NCI-H1436 treated with DMSO at 0.1 percent for 48 hours (cell line): ENCODE measurements at places on chromosomes 1 and 21.
A peak's percentile ranks its signal among the peaks of the same experiment; 100 is the strongest.

GRCh38 chr1:3261007-3261968, 192.3 kb downstream of the PRDM16 start:
- DNase-seq, result peak; percentile 84

- no peak for DNase-seq
Measured at GRCh38 chr1:30730346-30731108, 7.1 kb upstream of the MATN1 start.

GRCh38 chr1:87167848-87168525, 160.7 kb upstream of the LMO4 start:
- no peak for DNase-seq

DNA sequence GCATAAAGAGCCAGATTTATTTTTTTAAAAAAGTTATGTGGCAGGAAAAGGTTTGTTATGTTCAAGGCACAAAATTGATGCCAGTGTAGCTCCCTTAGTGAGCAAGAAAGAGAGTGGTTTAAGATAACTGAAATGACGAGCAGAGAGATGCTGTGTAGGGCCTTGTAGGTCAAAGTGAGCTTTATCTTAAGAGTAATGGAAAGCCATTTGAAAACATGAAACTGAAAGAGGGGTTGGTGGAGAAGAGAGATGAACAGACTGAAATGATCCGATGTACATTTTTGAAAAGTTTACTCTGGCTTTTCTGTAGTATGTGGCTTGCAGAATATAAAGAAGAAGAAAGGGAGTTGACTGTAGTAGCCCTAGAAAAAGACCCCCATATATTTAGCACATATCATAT, 383.6 kb downstream of the PLA2G4A start:
- DNase-seq, result no peak

- no peak for DNase-seq
Measured at GRCh38 chr21:44935533-44935927, 4.3 kb upstream of the SLX9 start.

GRCh38 chr1:202193614-202194327, at the start of gene LGR6:
TSS of gene LGR6 (plus strand) at chr1:202193799. CDS start at chr1:202193990, 191 bp downstream.
- no peak for DNase-seq

DNA sequence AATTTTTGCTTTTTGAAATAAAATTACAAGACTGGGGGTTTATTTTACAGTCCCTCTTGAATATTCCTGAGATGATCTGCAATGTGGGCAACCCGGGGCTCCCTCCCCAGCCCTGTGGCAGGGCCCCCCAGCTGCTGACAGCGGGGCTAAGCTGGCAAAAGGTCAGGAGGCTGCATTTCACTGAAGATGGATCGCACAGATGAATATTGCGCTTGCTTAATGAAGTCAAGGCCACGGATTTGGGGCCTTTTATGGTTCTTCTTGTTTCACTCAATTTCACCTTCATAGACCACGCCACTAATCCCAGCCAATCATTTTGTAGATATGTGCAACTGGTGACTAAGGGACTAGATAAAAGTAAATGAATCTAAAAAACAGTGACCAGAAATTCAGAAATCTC, 50.8 kb upstream of the SLC22A15 start:
- no peak for DNase-seq

DNA sequence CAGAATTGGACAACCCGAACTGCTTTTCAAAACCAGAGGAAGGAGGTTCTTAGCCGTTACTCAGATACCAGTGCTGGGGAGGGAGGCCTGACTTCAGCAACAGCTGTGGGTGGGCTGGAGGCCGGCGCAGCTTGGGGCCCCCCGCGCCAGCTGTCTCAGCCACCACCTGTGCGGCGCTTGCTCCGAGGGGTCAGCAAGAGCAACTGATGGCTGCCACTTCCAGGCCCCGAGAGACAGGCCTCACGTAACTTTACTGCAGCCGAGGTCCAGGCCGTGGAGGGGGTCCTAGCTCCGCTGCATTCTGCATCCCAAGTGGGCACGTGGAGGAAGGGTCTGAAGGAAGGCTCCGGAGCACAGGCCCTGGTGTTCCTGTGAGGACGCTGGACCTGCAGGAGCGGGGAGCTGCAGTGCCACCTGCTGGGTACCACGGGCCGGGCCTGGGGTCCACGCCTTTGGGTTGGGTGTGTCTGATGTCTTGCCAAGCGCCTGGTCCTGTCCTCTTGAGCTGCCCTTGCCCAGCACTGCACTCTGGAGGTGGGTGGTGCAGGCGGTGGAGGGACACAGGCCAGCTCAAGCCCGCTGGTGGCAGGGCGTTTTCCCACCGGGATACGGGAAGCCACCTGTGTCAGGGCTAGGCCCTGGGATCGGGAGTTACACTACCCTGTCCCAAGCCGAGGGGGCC, 9.8 kb downstream of the THAP3 start:
- no peak for DNase-seq

DNA sequence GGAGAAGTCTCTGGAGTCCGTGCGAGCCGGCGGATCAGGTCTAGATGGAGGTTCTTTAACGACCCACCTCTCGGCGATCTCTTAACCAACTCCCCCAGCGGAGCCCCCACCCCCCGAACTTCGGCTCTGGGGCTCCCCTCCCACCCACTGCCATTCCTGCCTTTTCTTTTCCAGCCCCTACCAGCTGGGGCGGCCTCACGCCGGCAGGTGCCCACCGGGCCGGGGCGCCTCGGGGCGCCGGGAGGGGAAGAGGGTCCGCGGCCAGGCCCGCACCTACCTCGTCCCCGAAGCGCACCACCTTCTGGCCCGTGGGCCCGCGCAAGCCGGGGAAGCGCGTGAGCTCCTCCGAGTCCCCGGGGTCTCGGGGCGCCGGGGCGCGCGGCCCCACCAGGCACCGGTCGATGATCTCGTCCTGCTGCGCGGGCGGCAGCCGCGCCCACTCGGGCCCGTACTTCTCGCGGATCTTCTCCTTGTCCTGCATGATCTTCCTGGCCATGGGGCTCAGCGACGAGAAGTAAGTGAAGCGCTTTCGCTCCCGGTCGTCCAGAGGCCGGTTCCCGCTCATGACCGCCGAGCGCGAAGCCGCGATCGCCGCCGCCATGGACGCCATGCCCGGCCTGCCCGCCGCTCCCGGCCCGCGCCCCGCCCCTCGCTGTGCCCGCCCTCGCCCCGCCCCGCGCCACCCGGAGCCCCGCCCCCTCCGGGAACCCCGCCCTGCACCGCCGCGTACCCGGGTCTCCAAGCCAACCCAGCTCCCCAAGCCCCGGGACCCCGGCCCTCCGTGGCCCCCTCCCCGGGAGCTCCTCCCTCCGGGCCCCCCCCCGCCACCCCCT, at the start of gene C1orf198:
Gene C1orf198 (minus strand): TSS at position 619 of the 833 bp plus-strand sequence. CDS start 9 bp downstream, at position 610.
- DNase-seq, result no peak

GRCh38 chr1:206975306-206975705, 5.0 kb upstream of the FCAMR start:
- DNase-seq, result no peak
